ENCODE measurements at places on chromosomes 4 and X. TPM values are rescaled to one million over a fixed set of nuclear protein-coding genes. Genes with fewer than 3 reads are reported as not detected.

S100G gene
- not detected for total RNA-seq

FRAS1 gene
- 2.5 TPM for total RNA-seq

WDR44 gene
- 17.1 TPM for total RNA-seq

DNAAF6 gene
- total RNA-seq, result not detected

CT45A1 gene
- 0.07 TPM for total RNA-seq

All from A549 treated with AZD2906 at 1 μM for 4 hours (cell line).